NCI-H446 treated with DMSO at 0.1 percent for 48 hours (cell line): ENCODE measurements at places on chromosomes 3 and 15.
A peak's percentile ranks its signal among the peaks of the same experiment; 100 is the strongest.

DNA sequence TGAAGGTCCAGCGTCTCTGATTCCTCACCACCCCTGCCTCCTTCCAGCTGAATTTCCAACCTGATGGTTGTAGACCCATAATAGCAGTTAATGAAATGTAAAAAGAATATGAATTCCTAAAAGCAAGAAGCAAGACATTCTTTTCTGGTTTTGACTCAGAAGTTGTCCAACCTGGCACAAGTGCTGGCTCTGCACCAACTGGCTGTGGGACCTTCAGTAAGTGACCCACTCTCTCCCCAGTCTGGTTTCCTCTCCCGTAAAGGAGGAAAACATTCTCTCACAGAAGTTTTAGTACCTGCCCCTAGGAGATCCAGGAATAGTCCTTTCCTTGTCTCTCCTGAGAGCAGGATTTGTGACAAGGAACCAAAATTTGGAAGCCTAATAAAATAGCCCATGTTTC lies 236.9 kb upstream of the TRIM42 start:
- DNase-seq, result peak; percentile 49

DNA sequence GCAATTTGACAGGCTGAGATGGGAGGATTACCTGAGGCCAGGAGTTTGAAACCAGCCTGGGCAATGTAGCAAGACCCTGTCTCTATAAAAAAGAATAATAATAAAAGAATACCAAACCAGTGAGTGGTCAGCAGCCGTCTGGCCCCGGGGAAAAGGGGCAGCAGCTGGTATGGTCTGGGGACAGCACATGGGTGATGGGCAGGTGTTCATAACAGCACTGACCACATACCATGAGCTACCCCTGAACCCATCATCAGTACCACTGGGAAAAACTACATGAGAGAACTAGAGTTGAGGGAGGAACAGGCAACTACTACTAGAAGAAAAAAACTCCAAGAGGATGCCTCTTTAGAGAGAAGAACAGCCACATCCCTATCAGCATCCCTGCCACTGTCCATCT lies 40.7 kb downstream of the ARHGEF3 start:
- DNase-seq, result no peak

- no peak for DNase-seq
Observed at GRCh38 chr3:14552041-14552648, 12.0 kb upstream of the GRIP2 start.

DNA sequence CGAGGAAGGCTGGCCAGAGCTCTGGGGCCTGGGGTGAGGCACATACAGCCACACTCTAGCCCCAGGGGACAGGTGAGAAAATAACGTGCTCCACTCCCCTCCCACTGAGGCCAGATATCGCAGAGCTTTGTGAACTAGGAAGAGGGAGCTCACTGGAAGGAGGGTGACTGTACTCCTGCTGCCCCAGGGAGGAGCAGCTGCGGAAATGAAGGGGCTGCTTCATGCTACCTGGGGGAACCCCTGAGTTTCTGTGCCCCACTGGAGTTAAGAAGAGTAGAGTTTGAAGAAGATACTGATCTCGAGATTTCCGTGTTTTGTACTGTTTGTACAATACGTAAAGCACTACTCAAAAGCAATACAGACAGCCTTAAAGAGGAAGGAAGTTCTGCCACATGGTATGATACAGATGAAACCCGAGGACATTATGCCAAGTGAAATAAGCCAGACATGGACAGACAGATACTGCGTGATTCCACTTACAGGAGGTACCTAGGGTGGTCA lies 44.6 kb downstream of the CMTM6 start:
- no peak for DNase-seq

GRCh38 chr3:136818769-136819391 lies at the start of gene SLC35G2:
SLC35G2 (plus strand) TSS chr3:136819126; CDS start chr3:136854461, 35,335 bp downstream.
- no peak for DNase-seq

DNA sequence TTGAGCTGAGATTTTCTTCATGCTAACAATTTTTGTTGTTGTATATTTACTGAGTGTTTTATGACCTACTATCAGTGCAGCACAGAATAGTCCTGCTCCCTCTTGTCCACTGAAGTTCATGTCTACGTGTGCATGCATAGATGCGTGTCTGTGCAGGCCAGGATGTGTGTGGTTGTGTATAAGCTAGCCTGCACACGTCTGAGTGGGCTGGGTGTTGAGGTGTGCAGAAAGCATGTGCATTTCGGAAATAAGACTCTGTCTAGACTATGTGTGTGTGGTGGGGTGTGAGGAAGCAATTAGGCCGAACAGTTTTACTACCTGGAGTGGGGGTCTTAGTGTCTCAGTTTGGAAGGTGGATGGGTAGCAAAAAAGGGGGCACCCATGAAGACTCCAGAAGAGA lies 39.2 kb downstream of the ATP2B2 start:
- DNase-seq, result no peak

DNA sequence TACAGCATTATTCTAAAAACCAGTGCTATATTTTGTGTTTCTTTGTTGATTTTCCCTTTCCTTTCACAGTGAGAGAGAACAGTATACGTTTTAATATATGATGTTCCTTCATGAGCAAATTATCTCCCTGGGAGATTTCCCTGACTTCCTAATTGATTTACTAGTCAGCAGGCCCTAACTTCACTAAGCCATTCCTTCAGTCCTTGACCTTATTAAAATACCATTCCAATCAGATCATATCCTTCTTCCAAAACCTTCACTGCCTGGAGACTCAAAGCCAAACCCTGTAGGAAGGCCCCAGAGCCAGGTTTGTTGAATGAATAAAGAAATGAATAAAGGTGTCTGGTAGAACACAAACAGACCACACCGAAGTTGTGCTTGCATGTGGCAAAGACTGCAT lies 43.8 kb upstream of the ARHGEF3 start:
- no peak for DNase-seq

GRCh38 chr3:187943677-187944389 lies 198.6 kb upstream of the BCL6 start:
- no peak for DNase-seq

GRCh38 chr3:39641274-39641673 lies 168.1 kb upstream of the MYRIP start:
- no peak for DNase-seq

GRCh38 chr3:12178091-12178820 lies 19.5 kb upstream of the TIMP4 start:
- DNase-seq, result no peak

- DNase-seq, result no peak
Observed at GRCh38 chr15:63601704-63602185, 4.6 kb downstream of the FBXL22 start.

GRCh38 chr3:183697610-183698317 lies at the start of gene YEATS2:
YEATS2 (plus strand) TSS chr3:183697797; CDS start chr3:183715163, 17,366 bp downstream.
- peak; percentile 59 for DNase-seq

DNA sequence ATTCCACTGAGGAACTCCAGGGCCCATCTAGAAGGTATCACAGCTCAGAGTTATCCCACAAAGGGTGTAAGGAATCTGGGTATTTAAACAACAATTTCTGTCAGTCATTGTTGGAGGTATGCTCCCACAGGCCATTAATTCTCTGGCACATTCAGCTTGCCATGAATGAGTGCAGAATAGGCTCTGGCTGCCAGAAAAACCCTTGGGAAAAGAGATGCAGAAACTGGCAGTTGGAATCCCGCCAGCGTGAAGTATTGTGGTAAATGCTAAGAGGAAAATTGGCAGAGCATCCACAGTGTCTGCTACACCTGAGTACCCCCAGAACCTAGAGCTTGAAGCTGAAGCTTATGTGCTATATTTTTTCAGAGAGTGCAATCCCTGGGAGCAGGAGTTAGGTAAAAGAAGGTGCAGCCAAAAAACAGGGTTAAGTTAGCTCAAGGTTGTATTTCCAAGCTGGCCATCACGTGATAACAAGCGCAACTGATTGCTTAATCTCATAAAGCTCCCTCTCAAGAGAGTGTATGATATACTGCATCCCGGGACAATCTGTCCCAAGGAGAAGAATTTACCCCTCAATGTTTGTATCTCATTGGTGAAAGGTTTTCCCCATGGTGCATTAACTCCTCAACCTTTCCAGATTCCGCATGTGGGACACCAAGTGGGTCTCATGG lies 94.2 kb upstream of the ACP3 start:
- peak; percentile 78 for DNase-seq

DNA sequence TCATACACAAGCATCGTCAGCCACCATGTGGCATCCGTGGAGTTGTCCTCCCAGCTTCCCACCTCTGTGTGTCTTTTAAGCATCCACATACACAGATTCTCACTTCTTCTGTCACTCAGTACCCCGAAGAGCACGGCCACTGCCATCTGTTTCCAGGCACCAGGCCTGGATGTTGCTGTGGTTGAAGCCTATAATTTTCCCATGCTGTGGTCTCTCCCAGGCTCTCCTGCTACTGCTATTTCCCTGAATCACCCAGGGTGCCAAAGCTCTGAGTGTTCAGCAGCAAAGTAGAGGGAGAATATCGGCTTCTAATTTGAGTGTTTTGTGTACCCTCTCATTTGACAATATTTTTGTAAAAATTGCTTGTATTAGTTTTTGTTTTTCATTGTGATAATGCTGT lies 265.7 kb downstream of the DIPK2A start:
- DNase-seq, result no peak

- DNase-seq, result peak; percentile 63
Observed at GRCh38 chr15:76253691-76254473, 57.4 kb downstream of the ETFA start.

DNA sequence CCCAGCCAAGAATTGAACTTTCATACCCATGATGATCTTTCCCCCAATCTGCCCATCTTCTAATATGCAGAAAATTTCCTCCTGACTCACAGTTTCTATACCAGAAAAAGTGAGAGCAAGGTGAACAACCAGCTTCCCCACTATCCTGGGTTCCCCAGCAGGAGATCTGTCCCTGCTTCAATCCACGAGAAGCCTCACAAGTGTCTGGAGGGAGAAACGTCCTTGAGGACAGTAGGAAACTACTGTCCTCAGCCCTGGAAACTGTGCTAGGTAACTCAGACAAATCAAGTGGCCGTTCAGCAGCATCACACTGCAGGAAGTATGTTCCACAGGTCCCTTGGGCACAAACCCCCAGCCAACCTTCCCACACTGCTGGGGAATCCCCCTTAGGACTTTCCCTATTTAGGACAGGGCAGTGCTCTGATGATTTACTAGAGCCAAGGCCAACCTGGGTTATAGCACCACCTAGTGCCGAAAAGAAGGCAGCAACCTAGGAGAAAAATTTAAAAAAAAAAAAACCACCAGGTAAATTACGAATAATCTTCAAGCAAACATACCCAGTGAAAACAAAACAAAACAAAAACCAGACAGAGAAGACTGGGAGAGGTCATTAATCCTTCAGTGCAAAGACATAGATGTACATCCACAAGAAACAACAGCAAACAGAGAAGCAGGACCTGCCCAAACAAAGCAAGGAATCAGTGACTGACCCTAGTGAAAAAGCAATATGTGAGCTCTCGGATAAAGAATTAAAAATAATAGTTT lies 36.0 kb downstream of the MORC1 start:
- DNase-seq, result no peak

DNA sequence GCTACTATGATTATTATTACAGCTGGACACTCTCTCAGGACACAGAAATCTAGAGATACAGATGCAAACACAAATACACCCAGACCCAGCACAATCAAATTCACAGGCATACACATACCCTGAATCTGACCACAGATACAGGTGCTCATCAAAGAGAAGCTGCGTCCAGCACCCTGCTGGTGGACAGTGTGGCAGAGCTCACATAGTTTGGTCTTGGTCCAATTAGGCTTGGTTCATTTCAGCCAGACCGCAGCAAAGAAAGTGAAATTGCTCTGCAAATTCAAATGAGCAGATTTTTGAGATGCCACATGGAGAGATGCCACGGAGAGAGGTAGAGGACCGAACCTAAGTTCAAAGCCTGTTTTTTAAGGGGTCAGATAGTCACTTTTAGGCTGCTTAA lies 55.6 kb downstream of the ANAPC13 start:
- DNase-seq, result no peak

GRCh38 chr3:157420606-157421130 lies 16.0 kb upstream of the PTX3 start:
- no peak for DNase-seq

GRCh38 chr3:158420654-158421396 lies 150.2 kb upstream of the MLF1 start:
- no peak for DNase-seq

- DNase-seq, result no peak
Observed at GRCh38 chr15:23385886-23386430, 31.4 kb downstream of the GOLGA8S start.

DNA sequence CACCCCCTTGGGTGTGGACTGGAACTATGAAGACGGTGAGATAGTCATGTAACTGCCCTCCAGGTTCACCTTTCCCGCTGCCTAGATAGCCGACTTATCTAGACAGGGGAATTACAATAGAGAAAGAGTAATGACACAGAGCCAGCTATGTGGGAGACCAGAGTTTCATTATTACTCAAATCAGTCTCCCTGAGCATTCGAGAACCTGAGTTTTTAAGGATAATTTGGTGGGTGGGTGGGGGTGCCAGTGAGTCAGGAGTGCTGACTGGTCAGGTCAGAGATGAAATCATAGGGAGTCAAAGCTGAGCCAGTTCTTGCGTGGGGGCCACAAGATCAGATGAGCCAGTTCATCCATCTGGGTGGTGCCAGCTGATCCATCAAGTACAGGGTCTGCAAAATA lies 19.7 kb upstream of the DNAJC19 start:
- no peak for DNase-seq

DNA sequence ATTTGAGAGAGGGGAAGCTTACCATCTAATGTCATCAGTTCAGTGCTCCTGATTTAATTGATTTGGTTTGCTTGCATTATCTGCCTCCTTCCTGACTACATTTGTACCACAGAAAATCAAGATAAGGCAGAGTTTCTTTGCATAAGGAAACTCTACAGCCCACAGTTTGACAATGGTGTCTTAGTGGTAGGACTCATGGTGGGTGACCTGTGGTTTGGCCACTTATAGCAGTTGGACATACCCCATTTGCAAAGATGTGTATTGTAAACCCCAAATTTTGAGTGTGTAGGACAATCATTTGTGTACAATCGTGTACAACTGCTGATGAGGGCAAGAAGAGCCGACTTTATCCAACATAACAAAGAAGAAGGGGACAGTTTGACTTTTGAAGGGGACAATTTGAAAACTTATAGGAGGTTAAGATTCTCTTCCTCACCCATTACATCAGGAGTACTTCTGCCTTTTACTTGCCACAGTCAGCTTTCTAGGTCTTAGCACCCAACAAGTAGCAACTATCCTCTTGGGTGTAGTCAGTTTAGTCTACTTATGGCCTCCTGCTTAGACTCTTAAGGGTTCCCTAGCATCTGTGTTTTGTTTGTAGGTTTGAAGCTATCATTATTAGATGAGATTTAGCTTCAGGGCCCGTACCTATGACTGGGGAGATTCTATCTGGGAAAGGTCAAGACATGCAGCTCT lies 6.2 kb downstream of the TGFBR2 start:
- no peak for DNase-seq
